ENCODE measurements at places on chromosomes 7 and 10.

DNA sequence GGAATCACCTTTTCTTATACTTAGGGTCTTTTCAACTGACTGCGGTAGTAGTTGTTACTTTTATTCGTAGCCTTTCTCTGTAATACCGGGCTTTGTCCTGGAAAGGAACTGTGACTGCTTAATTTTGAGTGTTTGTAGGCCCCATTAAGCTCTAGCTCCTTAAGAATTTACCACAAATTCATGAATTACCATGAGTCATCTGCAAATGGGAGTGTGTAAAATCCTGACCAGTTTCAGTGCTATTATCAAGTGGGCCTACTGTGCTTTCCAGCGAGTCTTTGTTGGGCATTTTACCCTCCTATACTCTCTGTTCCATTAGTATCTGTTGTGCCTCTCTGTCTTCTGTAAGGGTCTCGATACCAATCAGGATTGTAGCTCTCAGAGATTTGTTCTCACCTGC is 49.7 kb downstream of the ZMYND11 start:
- DNase-seq = no peak

DNA sequence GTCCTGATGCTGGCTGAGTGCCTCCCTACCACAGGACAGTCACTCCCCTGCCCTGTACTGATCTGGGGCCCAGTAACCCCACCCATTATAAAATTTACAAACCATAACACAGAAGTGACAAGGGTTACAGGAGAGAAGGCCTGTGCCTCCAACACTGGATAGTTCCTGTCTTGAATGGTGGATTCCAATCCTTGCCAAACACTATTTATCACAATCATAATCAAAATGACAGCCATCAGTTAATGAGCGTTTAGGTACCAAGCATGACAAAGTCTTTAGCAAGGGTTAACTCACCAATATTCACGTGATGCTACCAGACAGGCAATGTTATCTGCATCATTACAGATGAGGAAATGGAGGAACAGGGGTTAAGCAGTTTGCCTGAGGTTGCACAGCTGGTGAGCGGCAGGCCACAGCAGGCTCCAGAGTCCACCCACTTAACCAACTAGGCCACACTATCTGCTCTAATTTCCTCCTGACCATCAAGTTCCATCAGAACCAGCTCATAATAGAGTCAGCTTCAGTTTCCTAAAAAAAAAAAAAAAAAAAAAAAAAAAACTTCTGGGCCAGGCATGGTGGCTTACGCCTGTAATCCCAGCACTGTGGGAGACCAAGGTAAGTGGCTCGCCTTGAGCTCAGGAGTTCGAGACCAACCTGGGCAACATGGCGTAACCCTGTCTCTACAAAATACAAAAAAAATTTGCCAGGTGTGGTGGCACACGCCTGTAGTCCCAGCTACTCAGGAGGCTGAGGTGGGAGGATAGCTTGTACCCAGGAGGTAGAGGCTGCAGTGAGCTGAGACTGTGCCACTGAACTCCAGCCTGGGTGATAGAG is 14.2 kb downstream of the PDLIM1 start:
- no peak for DNase-seq

DNA sequence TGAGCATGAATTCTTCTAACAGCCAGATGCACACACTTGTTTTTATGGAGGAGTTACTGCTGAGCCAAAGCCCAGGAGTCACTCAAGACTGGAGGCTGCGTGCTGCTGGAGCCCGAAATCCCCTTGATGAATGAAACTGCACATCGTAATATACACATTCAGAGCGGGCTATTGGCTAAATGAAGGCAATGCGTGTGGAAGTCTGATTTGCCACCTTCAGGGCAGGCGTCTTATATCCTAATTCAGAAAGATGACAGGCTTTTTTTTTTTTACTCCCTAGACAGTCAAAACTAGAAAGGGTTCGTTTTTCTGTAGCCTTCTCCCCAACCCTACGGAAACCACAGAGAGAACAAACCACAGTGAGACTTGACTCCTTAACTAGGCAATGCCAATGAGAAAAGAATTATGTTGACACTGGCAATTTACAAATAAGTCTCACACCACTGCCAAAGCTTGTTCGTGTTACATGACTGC is 227.2 kb upstream of the KLF14 start:
- peak; percentile 58 for DNase-seq

GRCh38 chr7:68009716-68010115 is 1013.1 kb downstream of the TYW1 start:
- DNase-seq = no peak

- DNase-seq = no peak
Measured at GRCh38 chr7:30908681-30909080, 3.0 kb upstream of the AQP1 start.

DNA sequence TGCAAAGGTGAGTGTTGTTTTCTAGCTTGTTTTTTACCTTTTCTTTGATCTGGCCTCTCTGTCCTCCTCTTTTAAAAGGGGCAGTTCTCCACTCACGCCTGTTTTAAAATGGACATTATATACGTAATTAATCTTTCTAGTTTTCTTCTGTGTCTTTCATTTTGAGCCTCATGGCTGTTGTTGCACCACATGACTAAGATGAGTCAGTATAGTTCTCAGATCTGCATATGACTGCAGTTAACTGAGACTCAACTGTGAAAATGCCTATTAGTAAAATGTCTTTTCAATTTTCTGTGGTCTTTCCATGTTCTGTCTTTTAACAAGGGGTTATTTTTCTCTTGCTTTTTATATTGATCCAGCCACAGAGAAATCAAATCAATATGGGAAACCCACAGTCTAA is 296.1 kb downstream of the CDK14 start:
- no peak for DNase-seq

- DNase-seq = peak; percentile 10
Measured at GRCh38 chr7:50362712-50363282, 58.3 kb downstream of the IKZF1 start.

DNA sequence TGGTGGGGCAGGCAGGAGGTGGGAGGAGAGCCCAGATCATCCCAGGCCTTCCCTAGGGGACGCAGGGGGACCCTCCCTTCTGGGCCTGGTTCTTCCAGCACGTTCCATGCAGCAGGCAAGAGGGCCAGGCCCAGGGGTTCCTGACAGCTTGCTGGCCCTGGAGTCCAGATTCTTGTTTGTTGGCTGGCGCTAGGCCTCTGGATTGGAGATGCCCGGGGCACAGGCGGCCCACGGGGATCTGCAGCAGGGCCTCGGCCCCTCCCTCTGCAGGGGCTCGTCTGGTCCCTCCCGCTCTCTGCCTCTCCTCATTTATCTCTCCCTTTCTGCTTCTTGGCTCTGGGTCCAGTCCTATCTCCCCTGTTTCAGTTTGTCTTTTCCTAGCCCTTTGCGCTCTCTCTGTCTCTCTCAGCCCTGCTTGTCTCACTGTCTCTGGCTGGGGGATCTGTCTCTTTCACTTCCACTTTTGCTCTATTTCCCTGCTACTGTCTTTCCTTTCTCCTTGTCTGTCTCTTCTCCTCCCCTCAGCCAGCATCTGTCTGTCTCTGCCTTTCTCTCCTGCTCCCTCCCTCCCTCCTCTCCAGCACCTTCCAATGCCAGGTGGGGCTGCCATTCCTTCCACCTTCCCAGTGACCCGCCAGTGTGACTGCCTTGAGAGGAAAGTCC is 1.1 kb upstream of the AQP1 start:
- DNase-seq = no peak

- DNase-seq = no peak
Measured at GRCh38 chr7:28456044-28456443, 43.7 kb downstream of the CREB5 start.

DNA sequence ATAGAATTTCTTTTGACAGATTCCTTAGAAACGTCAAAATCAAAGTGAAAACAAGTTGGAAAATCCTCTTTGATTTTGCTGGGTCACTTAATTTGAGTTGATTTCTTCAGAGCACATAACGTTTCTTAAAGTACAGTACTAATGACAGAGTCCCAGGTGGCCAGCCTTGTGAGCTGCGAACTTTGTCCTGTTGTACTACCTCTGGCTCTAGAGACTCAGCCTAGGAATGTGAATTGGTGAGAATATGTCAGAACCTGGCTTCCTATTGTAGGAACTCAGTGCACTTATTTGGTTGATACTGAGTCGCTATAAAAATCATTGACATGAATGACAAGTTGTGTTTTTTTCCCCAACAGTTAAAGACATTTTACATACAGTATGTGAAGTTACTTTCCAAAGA is 20.2 kb downstream of the SDK1 start:
- DNase-seq = no peak

DNA sequence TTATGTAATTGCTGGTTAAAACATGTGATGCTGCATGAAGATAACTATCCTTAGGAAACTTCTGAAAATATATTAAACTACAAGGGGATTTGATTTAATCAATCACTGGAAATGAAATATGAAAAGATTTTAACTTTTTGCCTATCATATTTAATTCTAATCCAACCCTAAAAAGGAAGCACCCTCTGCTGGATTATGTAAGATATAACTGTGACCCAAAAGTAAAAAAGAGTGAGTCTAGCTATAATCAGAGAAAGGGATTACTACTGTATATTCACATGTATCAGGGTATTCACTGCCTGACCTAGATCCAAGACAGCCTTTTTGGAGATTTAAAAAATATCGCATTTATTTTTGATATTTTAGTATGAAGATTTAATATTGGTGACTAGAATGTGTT is 295.5 kb downstream of the MDFIC start:
- DNase-seq = no peak

- DNase-seq = no peak
Measured at GRCh38 chr7:94405506-94405905, 10.8 kb downstream of the COL1A2 start.

- DNase-seq = no peak
Measured at GRCh38 chr10:93186653-93187052, 113.0 kb downstream of the CYP26A1 start.

DNA sequence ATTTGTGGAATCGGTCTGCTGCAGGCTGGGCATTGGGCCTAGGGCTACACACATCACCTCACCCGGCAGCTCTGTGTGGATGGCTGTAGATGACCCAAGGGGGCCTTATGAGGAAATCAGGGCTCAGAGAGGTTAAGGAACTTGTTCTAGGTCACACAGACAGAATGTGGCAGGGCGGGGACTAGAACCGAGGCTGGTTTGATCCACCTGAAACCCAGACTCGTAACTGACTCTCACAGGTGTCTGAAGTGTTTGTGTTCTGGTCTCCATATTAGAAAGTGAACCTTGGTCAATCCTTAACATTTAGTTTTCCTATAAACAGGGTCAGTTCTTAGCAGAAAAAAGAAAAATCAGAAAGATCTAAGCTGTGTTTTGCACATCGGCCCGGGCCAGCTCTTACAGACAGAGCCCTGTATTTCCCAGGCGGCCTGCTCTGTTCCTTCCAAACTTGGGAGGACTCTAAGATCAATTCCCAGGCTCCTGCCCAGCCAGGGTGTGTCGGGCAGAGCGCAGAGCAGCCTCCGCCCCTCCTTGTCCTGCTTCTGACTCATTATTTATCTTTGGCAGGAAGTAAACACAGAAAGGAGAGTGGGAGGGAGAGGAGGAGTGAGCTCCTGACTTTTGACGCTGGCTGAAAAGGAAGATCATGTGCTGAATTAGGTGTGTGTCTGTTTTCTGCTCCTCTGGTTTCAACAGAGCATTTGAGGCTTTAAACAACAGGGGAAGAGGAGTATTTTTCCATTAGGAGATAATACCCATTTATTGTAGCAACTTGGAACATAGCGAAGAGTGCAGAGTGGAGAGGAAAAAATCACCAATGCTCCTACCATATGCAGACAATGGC is 74.1 kb downstream of the TACC2 start:
- DNase-seq = no peak

- DNase-seq = no peak
Measured at GRCh38 chr7:94301024-94301586, 93.6 kb upstream of the COL1A2 start.

DNA sequence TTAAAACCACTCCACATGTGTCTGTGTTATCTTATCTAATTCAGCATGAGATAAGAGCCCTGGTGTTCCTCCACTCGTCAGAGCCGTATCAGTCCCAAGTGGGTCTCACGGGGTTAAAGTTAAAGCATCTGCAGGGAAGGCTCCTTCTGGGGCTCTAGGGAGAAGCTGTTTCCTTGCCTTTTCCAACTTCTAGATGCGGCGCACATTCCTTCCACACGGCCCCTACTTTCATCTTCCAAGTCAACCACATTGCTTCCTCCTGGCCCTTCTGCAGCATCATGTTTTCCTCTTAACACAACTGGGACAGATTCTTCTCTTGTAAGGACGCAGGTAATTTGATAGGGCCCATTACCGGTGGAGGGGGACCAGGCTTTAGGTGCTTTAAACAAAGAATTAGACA is 620.1 kb upstream of the DPP6 start:
- no peak for DNase-seq

GRCh38 chr7:105802604-105803428 is 73.6 kb downstream of the ATXN7L1 start:
- DNase-seq = no peak

GRCh38 chr10:103153302-103154197 is 39.5 kb downstream of the NT5C2 start:
- no peak for DNase-seq

DNA sequence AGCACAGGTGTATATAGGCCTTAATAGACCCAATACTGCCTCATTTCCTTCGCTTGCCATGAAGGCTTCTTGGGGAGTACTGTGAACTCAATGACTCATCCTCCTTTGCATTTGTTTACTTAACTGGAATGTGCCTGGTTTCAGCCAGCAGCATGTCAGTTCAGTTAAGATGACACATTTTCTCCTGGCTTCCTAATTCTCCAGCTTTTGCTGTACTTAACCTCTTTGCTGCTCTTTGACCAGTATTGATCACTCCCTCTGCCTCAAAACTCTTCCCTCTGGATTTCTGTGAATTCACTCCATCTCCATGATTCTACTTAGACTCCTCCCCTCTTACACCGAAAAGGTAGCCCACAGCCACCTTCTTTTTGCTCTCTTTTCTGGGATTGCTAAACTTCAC is 135.7 kb downstream of the MAGI2 start:
- no peak for DNase-seq

DNA sequence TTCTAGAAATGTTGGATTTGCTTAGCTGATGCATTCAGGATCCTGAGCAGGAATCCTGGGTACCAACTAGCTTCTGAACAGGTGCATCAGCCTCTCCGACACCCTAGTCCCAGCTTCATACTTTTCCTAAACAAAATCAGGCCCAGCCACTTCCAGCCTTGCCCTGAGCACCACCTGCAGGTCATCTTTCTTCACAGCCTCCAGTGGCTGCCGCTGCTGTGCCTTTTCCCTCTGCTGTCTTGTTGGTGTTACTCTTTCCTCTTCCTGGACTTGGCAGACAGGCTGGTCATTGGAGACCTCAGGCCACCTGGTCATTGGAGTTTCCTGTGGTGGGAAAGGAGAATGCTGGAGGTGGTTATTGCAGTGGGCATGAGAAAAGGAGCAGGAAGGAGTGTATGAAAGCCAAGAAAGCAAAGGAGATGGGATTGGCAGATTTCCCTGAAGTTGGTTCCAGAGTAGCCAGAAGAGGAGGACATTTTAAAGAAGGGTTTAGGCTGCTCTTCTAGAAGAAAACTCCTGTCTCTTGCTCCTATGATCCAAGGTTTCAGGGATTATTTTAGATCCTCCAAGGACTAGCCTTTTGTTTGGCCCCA is 48.2 kb upstream of the NFKB2 start:
- DNase-seq = no peak

DNA sequence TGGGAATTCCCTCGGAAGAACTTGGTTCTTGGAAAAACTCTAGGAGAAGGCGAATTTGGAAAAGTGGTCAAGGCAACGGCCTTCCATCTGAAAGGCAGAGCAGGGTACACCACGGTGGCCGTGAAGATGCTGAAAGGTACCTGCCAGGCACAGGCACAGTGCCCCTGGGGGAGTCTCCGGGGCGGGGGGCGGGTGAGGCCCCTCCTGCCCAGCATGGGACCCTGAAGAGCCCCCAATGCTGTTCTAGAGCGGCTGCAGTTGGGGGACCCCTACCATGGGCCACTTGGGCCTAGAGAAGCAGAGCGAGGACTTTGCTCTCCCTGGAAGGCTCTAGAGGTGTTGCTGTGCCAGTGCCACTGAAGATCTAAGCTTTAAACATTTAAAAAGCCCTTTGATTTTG is 21.6 kb upstream of the CSGALNACT2 start:
- no peak for DNase-seq

- no peak for DNase-seq
Measured at GRCh38 chr7:136194878-136195277, 217.7 kb upstream of the MTPN start.
